Right atrium auricular region (tissue), 2 donors: ENCODE measurements at places on chromosomes 4 and X. TPM values are rescaled to one million over a fixed set of nuclear protein-coding genes. Genes with fewer than 3 reads are reported as not detected.

GRCh38 chr4:176333076-176333475 lies 13.3 kb downstream of the SPCS3 start:
- peaks cover 6% of the 10 kb centered on the region for H3K36me3 ChIP-seq
- no peaks in the 10 kb centered on the region for H3K4me1 ChIP-seq
- no peak overlapping the region for H3K27ac ChIP-seq
- no peaks in the 10 kb centered on the region for H3K27me3 ChIP-seq
- no peak overlapping the region for H3K4me3 ChIP-seq

DNA sequence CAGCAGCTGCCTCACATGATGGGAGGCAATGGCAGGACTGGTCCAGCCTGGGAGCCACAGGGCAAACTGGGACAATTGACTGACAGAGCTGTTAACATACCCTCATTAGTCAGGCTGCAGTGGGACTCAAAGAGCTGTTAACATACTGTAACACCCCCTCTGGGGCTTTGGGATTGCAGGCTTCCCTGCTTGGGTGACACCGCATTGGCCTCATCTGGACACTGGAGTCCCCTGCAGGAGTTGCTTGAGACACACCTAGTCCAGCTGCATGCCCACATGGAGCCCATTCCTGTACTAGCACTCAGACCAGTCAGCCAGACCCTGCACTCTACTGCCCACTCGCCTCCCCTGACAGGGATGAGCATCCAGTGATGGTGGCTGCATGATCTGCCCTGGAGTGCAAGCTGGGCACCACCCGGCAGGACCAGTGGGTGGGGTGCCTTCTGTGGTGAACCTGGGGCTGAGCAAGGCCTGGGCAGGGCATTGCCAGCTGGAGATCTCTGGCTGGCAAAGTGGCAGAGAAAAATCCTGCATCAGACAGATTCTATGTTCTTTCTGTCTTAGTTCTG lies 138.8 kb downstream of the DTHD1 start:
- DNase-seq: no peak
- no peaks in the 10 kb centered on the region for H3K4me1 ChIP-seq
- H3K27ac ChIP-seq: no peak overlapping the region
- H3K4me3 ChIP-seq: no peak overlapping the region

- H3K4me1 ChIP-seq: no peaks in the 10 kb centered on the region
- no peaks in the 10 kb centered on the region for H3K27me3 ChIP-seq
- H3K27ac ChIP-seq: no peak overlapping the region
- no peak for DNase-seq
- no peak overlapping the region for H3K4me3 ChIP-seq
Observed at GRCh38 chrX:11319806-11320520, 26.8 kb downstream of the AMELX start.

DNA sequence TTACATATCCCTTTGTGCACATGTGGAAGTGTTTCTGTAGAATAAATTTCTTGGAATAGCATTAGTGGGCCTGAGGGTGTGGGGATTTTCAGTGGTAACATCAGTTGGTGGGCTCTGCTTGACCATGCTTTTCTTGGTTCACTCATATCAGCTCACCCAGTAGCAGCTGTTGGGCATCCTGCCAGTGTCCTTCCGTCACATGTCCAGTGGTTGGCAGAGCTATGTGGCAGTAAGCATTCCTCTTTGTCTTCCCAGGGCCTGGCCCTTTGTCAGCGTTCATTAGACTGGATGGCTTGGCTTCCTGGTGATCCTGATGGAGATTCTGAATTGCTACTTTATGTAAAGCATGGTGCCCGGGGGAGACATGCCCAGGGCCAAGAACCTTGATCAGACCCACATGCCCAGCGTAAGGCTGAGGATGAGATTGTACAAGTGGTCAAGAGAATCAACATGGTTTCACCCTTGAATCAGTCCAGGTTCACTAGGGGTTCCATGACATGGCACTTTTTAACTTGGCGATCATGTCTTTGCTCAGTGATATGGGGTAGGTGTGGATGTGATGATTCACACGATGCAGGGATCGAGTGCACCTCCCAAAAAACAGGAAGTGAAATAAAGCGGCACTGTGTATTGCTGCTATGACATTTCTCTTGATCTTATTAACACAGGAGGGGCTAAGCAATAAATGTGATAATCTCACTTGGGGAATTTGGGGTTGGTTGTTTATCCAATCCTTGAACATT lies 72.1 kb upstream of the IGFBP7 start:
- DNase-seq: peak; percentile 67
- H3K27ac ChIP-seq: no peak overlapping the region
- no peaks in the 10 kb centered on the region for H3K36me3 ChIP-seq
- no peaks in the 10 kb centered on the region for H3K4me1 ChIP-seq
- no peaks in the 10 kb centered on the region for H3K27me3 ChIP-seq
- H3K4me3 ChIP-seq: no peak overlapping the region

GRCh38 chr4:16627999-16628398 lies 270.4 kb downstream of the LDB2 start:
- no peaks in the 10 kb centered on the region for H3K4me1 ChIP-seq
- DNase-seq: no peak
- H3K4me3 ChIP-seq: no peak overlapping the region
- no peak overlapping the region for H3K27ac ChIP-seq

GRCh38 chr4:76690906-76691275 lies 207.1 kb downstream of the SOWAHB start:
- no peak overlapping the region for H3K27ac ChIP-seq
- DNase-seq: no peak
- H3K36me3 ChIP-seq: no peaks in the 10 kb centered on the region
- H3K4me1 ChIP-seq: peaks cover 29% of the 10 kb centered on the region

GRCh38 chr4:22500831-22501714 lies 14.8 kb downstream of the ADGRA3 start:
- H3K36me3 ChIP-seq: no peaks in the 10 kb centered on the region
- H3K4me3 ChIP-seq: no peak overlapping the region
- no peaks in the 10 kb centered on the region for H3K4me1 ChIP-seq
- no peaks in the 10 kb centered on the region for H3K27me3 ChIP-seq

GRCh38 chr4:173556398-173557131 lies 26.5 kb upstream of the HAND2 start:
- no peak for DNase-seq
- H3K4me1 ChIP-seq: no peaks in the 10 kb centered on the region
- H3K27ac ChIP-seq: no peak overlapping the region
- no peaks in the 10 kb centered on the region for H3K27me3 ChIP-seq

GRCh38 chr4:176400816-176401461 lies 81.2 kb downstream of the SPCS3 start:
- H3K4me3 ChIP-seq: no peak overlapping the region
- H3K27ac ChIP-seq: no peak overlapping the region
- H3K27me3 ChIP-seq: no peaks in the 10 kb centered on the region
- no peaks in the 10 kb centered on the region for H3K4me1 ChIP-seq
- H3K36me3 ChIP-seq: no peaks in the 10 kb centered on the region
- DNase-seq: no peak

DNA sequence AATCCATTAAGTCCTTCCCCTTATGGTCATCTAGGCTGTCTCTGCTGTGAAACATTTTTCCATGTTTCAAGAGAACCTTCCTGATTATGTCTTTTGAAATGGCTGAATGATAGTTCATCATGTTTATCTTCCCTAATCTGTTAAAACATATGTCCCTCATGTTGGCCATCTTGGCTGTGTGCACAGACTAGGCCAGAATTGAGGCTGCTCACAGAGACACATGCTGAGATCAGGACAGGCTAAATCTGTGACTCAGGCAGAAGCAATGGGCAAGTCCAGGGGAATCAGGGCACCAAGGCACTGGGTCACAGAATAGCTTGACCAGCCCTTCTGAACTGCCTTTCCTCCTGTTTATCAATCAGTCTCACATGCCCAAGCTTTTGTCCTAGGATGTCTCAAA lies 78.3 kb downstream of the FHDC1 start:
- DNase-seq: no peak
- H3K27ac ChIP-seq: no peak overlapping the region
- no peaks in the 10 kb centered on the region for H3K27me3 ChIP-seq
- H3K4me3 ChIP-seq: no peak overlapping the region
- H3K36me3 ChIP-seq: no peaks in the 10 kb centered on the region

GRCh38 chrX:136541294-136541693 lies 9.3 kb downstream of the VGLL1 start:
- H3K4me3 ChIP-seq: no peak overlapping the region
- no peaks in the 10 kb centered on the region for H3K27me3 ChIP-seq
- no peaks in the 10 kb centered on the region for H3K4me1 ChIP-seq
- no peaks in the 10 kb centered on the region for H3K36me3 ChIP-seq

GRCh38 chr4:70873216-70873615 lies 29.0 kb upstream of the MOB1B start:
- no peaks in the 10 kb centered on the region for H3K27me3 ChIP-seq
- no peaks in the 10 kb centered on the region for H3K4me1 ChIP-seq
- no peak for DNase-seq
- no peaks in the 10 kb centered on the region for H3K36me3 ChIP-seq
- H3K27ac ChIP-seq: no peak overlapping the region
- no peak overlapping the region for H3K4me3 ChIP-seq

GRCh38 chrX:74246524-74246923 lies 57.5 kb upstream of the ZCCHC13 start:
- peaks cover 11% of the 10 kb centered on the region for H3K4me1 ChIP-seq
- no peak overlapping the region for H3K4me3 ChIP-seq
- H3K36me3 ChIP-seq: no peaks in the 10 kb centered on the region
- no peak for DNase-seq
- no peak overlapping the region for H3K27ac ChIP-seq

GRCh38 chr4:26458157-26458561 lies 32.1 kb downstream of the CCKAR start:
- DNase-seq: no peak
- no peaks in the 10 kb centered on the region for H3K36me3 ChIP-seq
- no peak overlapping the region for H3K4me3 ChIP-seq
- no peaks in the 10 kb centered on the region for H3K4me1 ChIP-seq

GRCh38 chrX:136863826-136864225 lies 16.7 kb downstream of the RBMX start:
- H3K36me3 ChIP-seq: peaks cover 39% of the 10 kb centered on the region
- H3K27me3 ChIP-seq: no peaks in the 10 kb centered on the region
- no peak for DNase-seq
- no peak overlapping the region for H3K4me3 ChIP-seq

DNA sequence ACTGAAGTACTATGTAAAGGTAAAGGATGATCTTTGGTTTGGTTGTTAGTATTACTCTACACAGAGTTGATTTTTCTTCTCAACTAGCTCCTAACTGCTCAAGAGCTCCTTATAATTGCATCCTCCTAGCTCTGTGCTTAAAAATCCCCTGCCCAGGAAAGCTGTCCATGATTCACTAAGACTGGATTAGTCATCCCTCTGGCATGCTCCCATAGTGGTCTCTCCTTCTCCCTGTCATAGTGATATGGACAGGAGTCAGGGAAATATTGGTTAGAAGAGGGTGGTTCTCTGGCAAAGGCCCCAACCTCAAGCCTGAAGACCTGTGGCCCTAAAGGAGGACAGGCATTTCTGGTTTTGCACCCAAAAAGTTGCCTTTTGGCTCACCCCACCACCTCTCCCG lies 242.3 kb upstream of the KCNIP4 start:
- no peaks in the 10 kb centered on the region for H3K36me3 ChIP-seq
- H3K4me1 ChIP-seq: no peaks in the 10 kb centered on the region
- no peaks in the 10 kb centered on the region for H3K27me3 ChIP-seq
- no peak overlapping the region for H3K4me3 ChIP-seq

- H3K4me3 ChIP-seq: no peak overlapping the region
- no peaks in the 10 kb centered on the region for H3K36me3 ChIP-seq
- H3K4me1 ChIP-seq: no peaks in the 10 kb centered on the region
- H3K27ac ChIP-seq: no peak overlapping the region
Observed at GRCh38 chr4:131159261-131159660, 1989.8 kb upstream of the PCDH10 start.

DNA sequence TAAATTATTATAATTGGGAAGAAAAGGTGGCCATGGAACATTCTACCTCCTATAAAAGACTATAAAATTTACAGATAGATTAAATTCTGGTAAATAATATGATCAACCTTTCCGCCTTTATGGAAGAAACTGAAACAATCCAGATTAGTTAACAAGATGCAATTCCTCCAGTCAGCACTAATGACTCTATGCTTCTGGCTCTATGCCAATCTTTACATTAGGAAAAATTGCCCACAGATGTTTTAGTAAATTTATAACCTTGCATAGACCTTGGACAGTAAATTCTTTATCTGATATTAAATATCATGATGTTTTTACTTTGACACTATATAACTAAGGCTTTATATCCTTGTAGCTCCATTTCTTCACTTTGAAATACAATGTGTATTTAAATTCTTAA lies 2302.5 kb downstream of the ARAP2 start:
- no peak for DNase-seq
- H3K4me3 ChIP-seq: no peak overlapping the region
- H3K36me3 ChIP-seq: no peaks in the 10 kb centered on the region
- H3K27ac ChIP-seq: no peak overlapping the region
- H3K27me3 ChIP-seq: no peaks in the 10 kb centered on the region
- H3K4me1 ChIP-seq: no peaks in the 10 kb centered on the region

The DOCK11 gene
- 5.2 TPM for total RNA-seq

The GPR119 gene
- not detected for total RNA-seq

The ARHGAP6 gene
- total RNA-seq: 5.1 TPM

The CCDC158 gene
- 0.79 TPM for total RNA-seq

The UNC5C gene
- total RNA-seq: 4.6 TPM

The ANXA10 gene
- not detected for total RNA-seq

The MSL3 gene
- 13.2 TPM for total RNA-seq

The SLC16A2 gene
- 6.4 TPM for total RNA-seq

The KLHL5 gene
- total RNA-seq: 11.8 TPM

The RBM10 gene
- total RNA-seq: 32.1 TPM

The NSUN7 gene
- 9.8 TPM for total RNA-seq

The ALPK1 gene
- total RNA-seq: 8.1 TPM

The GLRA3 gene
- not detected for total RNA-seq
